ENCODE measurements at places on chromosomes 7 and 10.

GRCh38 chr10:65891073-65891981 is 1034.5 kb upstream of the LRRTM3 start:
- DNase-seq: no peak

GRCh38 chr7:33050535-33051318 is 11.8 kb downstream of the NT5C3A start:
- DNase-seq: peak; percentile 30

DNA sequence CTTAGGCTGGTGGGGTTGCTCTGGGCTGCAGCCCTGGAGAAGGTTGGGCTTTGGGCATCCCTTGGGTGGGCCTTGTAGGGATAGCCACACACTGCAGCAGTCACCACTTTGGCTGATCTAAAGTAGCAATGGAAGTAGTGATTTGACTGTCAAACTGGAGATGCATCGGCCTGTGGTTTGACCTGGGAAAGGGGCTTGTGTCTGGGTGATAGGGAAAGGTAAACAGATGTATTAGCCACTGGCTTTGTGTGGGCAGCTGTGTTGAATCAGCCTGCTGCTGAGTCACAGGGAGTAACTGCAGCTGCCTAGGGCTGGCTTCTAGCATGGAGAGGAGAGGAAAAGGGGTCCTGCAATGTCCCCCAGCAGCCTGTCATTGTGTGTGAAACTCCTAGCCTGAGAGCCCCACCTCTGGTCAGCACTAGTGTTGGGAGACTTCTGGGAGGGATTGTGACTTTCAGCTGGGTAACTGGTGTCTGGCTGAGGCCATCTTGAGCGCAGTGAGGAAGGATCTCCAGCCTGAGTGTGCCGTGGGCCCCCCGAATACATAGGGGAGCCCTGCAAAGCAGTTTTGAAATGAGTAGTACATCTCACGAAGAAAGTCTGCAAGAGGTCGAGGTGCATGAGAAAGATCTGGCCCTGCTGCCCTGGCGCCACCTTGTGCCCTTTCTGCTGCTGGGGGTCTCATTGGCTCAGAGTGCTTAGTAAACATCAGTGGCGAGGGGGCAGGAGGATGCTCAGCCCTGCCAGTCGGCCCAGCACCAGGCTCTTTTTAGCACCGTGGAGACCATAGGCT is 117.3 kb downstream of the FANK1 start:
- peak; percentile 28 for DNase-seq

DNA sequence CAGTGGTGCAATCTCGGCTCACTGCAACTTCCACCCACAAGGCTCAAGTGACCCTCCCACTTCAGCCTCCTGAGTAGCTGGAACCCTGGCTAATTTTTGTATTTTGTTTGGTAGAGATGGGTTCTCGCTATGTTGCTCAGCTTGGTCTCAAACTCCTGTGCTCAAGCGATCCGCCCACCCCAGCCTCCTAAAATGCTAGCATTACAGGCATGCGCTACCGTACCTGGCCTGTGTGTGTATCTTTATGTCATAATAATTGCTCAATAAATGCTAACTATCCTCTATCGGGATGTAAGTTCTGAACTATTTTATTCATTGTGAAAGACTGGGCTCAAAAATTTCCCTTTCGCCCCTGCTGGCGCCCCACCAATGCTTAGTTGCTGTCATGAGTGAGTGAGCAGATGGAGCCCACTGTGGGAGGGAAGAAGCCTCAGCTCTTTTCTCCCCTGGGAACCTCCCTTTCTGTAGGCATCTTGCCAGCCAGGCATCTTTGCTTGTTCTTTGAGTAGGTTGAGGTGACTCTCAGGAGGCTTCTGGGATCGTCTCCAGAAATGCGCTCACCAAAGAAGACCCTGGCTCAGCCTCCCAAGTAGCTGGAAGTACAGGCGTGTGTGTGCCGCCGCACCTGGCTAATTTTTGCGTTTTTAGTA is 38.3 kb downstream of the CAMK1D start:
- no peak for DNase-seq

DNA sequence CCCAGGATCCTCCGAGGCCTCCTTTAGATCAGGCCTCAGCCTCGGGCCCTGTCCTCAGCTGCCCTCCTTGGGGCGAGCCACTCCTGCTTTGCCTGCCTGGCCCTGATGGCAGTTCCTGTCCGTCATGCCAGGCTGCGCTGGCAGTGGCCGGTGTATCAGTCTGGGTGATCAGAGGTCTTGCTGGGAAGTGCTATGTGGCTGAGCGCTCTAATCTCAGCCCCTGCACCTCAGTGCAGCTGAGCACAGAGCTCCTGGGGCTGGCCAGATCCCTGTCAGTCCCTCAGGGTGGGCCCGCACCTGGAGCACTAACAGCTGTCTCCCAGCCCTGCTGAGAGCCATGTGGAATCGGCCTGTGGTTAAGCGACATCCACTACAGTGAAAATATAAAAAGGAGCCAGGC is 14.8 kb upstream of the CFAP46 start:
- no peak for DNase-seq

DNA sequence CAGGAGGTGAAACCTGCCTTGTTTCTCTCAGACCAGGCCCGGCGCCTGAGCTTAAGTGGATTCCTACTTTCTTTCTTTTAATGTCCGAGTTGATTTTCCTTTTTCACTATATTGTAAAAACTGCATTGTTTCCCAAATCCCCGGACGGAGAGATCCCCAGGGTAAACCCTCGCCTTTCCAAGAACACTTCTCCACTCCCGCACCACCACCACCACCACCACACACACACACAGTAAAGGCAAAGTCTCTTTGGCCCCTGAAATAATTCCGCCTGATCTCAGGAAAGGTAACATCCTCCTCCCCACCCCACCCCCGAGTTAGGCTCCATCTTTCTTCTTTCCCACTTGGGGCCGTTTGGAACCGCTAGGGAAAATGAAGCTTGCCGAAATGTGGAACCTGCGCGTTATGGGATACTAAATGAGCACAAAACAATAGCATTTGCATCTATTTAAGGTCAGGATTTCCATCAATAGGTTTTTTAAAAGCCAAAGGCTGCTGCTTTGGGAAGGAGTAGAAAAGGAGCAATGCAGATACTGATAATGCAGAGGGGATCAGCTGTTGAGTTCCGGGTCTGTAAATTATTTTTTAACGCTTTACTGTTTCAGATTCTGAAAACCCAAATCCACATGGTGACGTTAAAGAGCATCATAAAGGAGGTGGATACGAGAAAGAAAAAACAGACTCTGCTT is 2.5 kb downstream of the HPSE2 start:
- DNase-seq: no peak

Data from activated CD4-positive, alpha-beta T cell treated with anti-CD3 and anti-CD28 coated beads for 36 hours (primary cell).